Inflammatory macrophage treated with lipopolysaccharide for 1 hour (primary cell): ENCODE measurements at places on chromosomes 7 and 10.

GRCh38 chr10:60312818-60313588 lies 76.7 kb downstream of the ANK3 start:
- DNase-seq: no peak

GRCh38 chr10:113905756-113906155 lies 51.3 kb downstream of the NHLRC2 start:
- no peak for DNase-seq

DNA sequence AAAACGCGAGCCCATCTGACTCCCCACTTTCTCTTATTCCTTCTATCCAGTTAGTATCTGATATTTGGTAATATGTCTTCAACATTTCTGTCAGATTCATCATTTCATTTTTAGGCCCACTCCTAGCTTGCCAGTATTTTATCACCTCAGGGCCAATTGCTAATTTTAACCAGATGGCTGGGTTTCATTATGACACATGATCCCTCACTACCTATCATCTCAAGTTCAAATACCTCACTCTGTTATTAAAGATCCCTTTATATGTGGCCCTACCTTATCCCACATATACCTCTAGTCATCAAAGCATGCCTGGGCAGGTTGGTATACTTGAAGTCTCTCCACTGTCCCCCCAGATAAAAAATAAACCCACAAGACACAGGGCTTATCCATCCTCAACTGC lies 104.9 kb downstream of the RNLS start:
- DNase-seq: no peak

DNA sequence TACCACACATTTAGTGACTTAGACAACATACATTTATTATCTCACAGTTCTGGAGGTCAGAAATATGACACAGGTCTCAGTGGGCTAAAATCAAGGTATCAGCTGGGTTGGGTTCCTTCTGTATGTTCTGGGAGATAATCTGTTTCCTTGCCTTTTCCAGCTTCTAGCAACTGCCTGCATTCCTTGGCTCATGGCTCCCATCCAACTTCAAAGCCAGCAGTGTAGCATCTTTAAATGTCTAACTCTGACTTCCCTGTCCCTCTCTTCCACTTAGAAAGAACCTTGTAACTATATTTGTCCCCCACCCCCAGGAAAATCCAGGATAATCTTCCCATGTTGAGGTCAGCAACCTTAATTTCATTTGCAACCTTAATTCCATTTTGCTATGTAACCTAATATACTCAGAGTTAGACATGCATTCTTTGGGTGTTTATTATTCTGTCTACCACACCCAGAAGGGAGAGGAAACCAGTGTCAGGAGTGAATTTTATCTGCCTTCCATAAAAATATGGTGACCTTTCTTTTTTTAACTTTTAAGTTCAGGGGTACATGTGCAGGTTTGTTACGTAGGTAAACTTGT lies 57.3 kb upstream of the SMIM30 start:
- no peak for DNase-seq

GRCh38 chr7:90777886-90778285 lies 181.8 kb downstream of the CDK14 start:
- no peak for DNase-seq

DNA sequence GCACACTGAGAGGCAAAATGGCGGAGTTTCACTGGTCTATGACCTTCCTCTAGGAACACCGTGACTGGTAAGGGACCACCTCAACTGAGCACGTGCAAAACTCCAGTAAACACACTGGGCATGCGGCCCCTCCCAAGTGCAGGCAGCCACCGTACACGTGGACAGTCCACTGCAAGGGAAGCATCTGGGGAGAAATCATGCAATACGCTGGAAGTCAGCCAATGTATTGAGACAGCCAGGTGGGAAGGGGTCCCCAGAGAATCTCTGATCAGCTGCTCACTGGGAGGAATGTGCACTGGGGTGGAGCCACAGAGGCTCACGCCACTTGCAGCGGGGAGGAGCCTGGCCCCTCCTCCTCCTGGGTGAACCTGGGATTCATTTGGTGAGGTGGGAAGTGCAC lies 49.3 kb downstream of the CFAP46 start:
- no peak for DNase-seq

- DNase-seq: no peak
Measured at GRCh38 chr10:104424719-104425118, 71.1 kb downstream of the CFAP58 start.

DNA sequence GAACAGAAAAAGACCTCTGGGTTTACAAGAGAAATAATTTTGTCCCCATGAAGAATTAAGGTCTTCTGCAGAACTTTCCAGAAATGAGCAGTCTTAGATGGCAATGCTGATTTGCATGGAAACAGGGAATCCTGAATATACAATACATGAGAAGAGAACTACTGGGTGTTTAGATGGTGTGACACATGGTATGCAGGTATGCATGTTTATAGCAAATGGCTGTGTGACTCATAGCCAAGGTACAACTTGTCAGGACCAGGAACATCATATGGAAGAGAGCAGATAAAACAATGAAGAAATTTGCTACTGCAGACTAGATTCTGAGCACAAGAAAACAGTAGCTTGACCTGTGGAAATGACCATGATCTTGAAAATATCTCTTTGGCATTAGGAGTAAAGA lies 907.8 kb downstream of the GATA3 start:
- DNase-seq: no peak

DNA sequence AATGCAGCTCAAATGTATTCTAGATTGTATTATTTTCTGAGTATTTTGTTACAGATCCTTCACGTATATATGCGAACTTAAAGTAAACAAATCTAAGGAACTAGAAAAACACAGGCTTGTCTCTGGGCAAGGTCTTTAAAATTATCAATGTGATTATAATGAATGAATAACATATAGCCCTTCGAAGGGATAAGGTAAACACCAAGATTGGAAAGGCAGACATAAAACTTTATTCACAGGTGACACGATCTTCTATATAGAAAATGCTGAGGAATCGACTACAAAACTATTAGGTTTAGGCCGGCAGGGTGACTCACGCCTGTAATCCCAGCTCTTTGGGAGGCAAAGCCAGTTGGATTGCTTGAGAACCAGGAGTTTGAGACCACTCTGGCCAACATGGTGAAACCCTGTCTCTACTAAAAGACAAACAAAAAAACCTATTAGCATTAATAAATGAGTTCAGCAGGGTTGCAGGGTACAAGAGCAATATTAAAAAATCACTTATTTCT lies 80.4 kb downstream of the CNNM2 start:
- no peak for DNase-seq

DNA sequence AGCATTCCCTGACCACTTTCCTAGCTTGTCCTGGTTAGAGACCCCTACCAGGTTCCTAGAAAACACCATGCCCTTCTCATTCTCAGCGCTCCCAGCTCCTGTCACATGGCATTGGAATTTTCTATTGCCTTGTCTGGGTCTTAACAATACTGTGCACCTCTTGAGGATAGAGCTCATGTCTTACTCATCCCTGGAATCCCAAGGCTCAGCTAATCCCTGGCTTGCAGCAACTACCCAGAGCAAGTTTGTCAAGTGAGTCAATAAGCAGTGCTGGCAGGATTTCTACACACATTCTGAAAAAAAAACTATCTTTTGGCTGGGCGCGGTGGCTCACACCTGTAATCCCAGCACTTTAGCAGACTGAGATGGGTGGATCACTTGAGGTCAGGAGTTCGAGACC lies 11.7 kb upstream of the PRDX3 start:
- no peak for DNase-seq

GRCh38 chr7:8070451-8071180 lies 102.0 kb downstream of the GLCCI1 start:
- DNase-seq: no peak

GRCh38 chr7:81013083-81013817 lies 94.4 kb upstream of the SEMA3C start:
- peak; percentile 36 for DNase-seq

DNA sequence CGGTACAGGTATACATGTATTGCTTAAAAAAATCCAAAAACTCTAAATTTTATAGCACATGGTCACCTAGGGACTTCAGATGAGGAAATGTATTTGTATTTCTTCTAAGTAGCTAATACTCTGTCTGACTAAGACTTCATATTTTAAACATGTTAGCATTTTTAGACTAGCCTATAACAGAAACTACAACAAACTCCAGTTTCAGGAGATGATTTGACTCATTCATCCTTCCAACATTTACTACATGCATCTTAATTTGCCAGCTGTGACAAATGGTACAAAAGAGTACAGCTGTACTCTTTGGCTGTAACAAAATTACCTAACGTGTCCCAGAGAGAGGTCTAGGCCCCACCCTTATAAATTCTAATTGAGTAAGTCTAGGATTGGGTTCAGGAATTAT lies 22.2 kb downstream of the TMEM209 start:
- DNase-seq: no peak

DNA sequence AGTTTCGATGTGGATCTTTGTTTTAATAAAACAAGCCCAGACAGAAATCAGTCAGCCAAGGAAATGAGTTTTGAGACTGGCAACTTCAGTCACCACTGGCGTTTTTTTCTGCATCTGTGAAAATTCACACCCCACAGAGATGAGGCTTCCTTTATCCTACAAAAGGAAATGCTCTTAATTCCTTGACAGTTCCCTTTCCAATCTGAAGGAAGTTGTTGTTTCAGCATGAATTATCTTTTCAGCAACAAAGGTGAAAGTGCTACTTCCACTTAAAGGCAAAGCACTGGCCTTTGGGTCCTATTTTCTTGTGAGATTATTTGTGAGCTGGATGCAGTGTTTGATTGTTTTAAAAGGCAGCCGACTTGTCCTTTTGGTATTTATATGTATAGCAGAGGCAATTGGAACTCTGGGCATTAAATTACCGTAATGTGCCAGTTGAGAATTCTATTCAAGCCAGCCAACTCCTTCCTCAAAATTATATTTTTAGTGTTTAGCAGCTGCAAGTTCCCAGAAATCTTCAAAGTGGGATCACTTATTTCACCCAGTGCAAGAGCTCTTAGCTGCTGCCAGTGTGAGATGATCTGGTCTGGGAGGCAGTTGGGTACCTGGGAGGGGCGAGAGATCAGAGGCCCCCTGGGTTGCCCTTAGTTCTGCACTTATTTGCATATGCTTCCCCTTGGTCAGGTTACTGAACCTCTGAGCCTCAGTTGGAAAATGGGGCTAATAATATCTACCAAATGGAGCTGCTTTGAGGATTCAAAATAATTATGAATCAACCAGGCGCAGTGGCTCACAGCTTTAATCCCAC lies 427.1 kb downstream of the GALNT17 start:
- DNase-seq: no peak

- no peak for DNase-seq
Measured at GRCh38 chr10:18400906-18401245, 250.5 kb downstream of the NSUN6 start.

DNA sequence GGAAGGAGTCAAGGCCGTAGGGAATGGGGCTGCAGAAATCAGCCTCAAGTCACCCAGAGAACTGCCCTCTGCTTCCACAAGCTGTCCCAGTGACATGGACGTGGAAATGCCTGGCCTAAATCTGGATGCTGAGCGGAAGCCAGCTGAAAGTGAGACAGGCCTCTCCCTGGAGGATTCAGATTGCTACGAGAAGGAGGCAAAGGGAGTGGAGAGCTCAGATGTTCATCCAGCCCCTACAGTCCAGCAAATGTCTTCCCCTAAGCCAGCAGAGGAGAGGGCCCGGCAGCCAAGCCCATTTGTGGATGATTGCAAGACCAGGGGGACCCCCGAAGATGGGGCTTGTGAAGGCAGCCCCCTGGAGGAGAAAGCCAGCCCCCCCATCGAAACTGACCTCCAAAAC lies 50.2 kb upstream of the PDCD4 start:
- DNase-seq: no peak

- no peak for DNase-seq
Measured at GRCh38 chr10:3747984-3748383, 37.0 kb downstream of the KLF6 start.

DNA sequence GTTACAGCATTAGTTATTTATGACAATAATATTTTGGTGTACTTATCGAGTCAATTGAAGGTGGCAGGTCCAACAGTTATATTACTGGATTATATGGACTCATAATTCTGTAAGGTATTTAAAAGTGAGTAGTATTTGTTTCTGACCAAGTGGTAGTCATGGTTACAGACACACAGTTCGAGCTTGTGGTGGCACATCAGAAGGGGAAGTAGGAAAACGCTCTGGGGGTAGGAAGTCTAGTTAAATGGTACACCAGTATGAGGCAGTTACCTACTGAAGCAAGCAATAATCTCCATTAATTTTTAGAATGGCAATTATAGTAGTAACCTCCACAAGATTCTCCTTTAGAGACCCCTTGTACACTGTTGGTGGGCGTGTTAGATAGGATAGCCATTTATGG lies 541.2 kb downstream of the ETV1 start:
- no peak for DNase-seq

GRCh38 chr7:47587351-47587750 lies 5.4 kb upstream of the TNS3 start:
- DNase-seq: peak; percentile 67

DNA sequence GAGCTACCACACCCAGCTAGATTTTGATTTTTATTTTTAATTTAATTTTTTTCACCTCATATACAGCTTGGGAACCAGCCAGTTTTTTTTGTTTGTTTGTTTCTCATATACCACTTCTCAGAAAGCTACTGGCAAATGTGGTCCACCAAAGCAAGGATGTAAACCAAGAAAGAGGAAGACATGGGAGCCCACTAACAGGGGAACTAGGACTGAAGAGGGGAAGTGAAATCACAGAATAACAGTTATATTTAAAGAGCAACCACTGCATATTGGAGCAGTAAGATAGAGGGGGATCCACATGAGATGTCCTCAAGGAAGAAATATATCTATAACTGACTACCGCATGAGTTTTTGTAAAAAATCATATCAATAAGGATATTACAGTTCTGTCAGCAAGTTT lies 10.5 kb downstream of the CPVL start:
- peak; percentile 69 for DNase-seq

GRCh38 chr10:130935128-130935439 lies 376.4 kb downstream of the TCERG1L start:
- no peak for DNase-seq

- DNase-seq: no peak
Measured at GRCh38 chr10:104304356-104304745, 33.9 kb downstream of the ITPRIP start.

DNA sequence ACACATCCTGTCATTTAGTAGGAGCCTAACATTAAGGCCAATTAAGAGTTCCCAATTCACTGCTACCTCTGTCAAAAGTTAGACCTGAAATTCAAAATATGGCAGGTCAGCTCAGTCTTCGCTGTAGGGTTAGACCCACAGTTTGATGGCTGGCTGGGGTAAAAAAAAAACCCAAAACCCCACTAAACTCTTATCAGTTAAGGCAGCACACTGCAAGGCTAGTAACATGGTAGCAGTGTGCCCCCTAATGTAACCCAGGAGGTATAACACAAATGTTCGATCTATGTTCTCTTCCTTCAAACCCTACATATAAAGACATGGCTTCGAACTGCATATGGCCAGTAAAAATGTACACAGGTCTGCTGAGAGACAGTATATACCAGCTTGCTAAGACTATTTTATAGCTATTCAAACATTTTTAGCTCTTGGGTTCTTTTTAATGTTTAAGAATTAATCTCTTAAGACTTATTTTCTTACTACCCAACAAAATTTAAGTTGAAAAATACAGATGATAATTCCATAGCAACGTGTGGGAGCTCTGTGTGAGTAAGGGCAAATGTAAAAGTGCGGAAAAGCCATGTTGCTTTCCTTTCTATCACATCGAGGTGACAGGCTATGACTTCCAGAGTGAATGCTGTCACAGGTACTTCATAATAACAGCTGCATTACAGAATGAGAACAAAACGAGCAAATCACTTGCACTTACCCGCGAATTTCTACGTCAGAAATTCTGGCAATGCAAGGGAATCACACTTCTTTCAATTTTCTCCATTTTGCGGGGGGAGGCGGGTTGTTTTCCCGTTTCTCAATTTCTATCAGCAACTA lies 168.4 kb upstream of the IMMP2L start:
- no peak for DNase-seq
